Activated naive CD4-positive, alpha-beta T cell (primary cell): ENCODE measurements at places on chromosomes 7 and 10.

- DNase-seq = no peak
Measured at GRCh38 chr7:375321-375831, 85.4 kb downstream of the FOXL3 start.

DNA sequence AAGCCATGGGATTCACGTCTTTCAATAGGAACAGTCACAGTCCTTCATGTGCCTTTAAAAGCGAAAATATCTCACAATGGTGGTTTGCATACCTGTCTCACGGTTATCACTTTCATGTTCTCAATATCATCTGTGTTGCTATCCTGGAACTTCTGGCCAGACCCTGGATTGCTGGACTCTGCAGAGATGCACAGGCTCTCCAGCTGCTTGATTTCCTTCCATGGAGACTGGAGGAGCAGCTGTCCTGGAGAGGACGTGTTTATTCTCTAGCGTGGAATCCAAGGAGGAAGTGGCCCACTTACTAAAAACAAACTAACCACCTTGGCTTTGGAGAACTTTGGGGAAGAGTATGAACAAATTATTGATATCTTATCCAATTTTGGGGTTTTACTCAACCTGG is 16.5 kb downstream of the BTBD16 start:
- no peak for DNase-seq

GRCh38 chr7:110522061-110522760 is 568.7 kb upstream of the LRRN3 start:
- no peak for DNase-seq

DNA sequence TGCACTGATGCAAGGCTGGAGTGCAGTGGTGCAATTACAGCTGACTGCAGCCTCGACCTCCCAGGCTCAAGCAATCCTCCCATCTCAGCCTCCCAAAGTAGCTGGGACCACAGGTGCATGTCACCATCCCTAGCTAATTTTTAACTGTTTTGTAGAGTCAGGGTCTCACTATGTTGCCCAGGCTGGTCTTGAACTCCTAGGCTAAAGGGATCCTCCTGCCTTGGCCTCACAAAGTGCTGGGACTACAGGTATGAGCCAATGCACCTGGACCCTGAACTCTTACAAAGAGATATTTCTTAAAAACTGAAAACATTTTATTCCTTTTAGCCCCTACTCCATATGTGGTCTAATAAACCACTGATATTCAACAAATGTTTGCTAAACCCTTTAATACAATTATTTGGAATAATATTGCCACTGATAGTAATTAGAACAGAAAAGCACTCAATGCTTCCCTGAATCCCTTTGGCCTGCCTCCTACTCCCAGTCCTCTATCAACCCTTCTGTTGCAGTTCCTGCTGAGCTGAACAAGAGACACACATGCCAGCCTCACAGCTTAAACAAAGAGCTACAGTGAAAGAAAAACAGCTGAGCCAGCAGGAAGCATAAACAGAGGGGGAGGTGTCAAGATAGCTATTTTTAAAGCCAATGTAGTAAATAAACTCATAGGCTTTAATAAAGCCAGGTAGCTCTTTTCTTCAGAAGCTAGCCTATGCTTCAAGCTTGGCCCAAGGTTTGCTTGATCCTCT is 7.0 kb upstream of the GNAI1 start:
- DNase-seq = no peak

DNA sequence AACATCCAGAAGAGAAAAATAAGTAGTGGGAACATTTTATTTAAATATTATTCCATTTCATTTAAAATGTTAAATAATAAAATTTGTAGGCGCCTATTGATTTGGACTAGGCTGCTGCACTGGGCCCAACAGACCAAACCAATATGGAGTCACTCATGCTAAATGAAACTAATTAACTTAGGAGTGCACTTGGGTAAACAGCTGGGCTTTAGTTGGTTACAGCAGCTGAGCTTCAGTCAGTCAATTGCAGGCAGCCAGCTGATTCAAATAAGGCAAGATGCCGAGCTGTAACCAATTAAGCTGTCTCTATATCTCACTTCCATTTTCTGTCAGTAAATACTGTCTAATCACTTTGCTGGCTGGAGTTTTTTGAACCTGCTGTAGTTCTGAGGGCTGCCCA is 102.1 kb upstream of the WDR11 start:
- DNase-seq = no peak

DNA sequence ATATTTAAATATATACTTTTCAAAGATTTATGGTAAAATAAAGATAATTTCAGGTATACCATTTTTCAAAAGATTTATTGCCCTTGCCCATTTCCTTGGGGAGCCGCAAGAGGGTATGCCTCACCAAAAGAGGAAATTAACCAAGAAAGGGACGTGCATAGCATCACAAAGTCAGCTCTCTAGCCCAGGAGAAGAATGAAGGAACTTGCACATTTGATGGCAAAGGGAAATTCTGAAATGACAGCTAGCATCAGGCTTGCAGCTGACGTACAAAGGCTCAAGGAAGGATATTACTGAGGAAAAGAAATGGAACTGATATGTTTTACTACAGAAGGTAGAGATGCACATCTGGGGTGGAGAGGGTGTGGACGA is 93.6 kb upstream of the RSU1 start:
- DNase-seq = no peak

DNA sequence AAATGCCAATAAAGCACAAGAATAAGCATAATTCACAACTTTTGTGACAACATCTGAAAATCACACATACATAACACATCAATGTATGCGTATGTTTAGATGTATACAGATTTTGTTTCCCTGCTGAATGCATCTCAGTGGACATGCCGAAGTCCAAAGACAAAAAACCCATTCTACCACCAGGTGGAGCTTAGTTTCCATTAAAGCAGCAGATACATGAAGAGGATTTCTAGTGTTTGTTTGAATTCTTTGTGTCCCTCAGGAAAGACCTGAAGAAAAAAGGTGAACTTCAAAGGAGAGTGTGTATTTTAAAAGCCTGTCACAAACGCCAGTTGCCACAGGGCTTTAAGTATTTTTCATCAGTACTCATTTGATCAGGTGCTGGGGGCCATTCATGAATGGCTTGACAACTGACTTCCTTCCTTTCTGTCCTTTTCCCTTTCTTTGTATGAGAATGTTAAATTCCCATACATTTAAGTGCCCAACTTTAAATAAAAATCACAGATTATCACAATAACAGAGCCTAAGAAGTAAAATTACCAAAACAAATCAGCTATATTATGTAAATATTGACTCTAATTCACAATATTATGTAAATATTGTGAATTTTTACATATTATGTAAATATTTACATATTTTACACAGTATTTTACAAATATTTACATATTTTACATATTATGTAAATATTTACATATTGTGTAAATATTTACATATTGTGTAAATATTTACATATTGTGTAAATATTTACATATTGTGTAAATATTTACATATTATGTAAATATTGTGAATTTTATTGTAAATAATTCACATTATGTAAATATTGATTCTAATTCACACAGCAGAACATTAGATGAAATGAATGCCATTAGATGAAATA is 343.0 kb downstream of the CRPPA start:
- DNase-seq = no peak

DNA sequence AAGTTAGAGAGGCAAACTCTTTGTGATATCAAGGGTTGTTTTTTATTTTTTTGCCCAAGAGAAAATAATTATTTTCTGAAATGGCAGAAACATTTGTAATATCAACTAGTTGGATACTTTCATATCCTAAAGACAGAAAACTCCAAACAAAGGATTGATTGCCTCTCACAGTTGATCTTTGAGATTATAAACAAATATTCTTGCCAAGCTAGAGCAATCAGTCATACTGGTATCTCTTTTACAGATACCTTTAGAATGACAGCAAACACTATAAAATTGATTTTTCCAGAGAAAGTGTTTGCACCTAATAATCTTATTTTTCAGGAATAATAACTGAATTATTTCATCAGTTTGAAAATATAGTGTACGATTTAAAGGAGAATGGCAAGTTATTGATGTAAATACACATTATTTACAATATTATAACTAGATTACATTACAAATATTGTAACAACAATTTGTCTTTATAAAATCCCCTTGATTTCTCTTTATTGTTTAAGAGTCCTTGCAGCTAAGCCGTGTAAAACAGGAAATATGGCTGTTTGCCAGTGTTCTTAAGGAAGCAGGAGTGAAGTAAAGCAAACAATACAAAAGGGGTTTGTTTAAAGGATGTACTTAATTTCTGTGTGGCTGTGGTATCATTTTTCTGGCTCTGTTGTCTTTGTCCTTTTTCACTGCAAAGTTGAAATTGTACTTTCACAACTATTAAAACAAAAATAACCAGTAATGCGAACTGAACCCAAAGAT is 58.4 kb downstream of the MAPK8 start:
- DNase-seq = no peak

DNA sequence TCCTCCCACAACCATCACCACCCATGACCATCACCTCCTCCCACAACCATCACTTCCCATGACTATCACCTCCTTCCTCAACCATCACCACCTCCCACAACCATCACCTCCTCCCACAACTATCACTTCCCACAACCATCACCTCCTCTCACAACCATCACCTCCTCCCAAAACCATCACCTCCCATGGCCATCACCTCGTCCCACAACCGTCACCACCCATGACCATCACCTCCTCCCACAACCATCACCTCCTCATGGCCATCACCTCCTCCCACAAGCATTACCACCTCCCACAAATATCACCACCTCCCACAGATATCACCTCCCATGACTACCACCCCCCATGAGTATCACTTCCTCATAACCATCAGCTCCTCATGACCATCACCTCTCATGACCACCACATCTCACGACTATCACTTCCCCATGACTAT is 52.2 kb downstream of the PDGFA start:
- DNase-seq = no peak

- no peak for DNase-seq
Measured at GRCh38 chr10:86197166-86197790, 169.3 kb downstream of the GRID1 start.

- no peak for DNase-seq
Measured at GRCh38 chr7:155698633-155699032, 54.2 kb downstream of the RBM33 start.

- DNase-seq = no peak
Measured at GRCh38 chr10:29535012-29535777, 99.6 kb downstream of the SVIL start.

GRCh38 chr7:116584721-116585120 is 59.9 kb downstream of the CAV1 start:
- DNase-seq = no peak

DNA sequence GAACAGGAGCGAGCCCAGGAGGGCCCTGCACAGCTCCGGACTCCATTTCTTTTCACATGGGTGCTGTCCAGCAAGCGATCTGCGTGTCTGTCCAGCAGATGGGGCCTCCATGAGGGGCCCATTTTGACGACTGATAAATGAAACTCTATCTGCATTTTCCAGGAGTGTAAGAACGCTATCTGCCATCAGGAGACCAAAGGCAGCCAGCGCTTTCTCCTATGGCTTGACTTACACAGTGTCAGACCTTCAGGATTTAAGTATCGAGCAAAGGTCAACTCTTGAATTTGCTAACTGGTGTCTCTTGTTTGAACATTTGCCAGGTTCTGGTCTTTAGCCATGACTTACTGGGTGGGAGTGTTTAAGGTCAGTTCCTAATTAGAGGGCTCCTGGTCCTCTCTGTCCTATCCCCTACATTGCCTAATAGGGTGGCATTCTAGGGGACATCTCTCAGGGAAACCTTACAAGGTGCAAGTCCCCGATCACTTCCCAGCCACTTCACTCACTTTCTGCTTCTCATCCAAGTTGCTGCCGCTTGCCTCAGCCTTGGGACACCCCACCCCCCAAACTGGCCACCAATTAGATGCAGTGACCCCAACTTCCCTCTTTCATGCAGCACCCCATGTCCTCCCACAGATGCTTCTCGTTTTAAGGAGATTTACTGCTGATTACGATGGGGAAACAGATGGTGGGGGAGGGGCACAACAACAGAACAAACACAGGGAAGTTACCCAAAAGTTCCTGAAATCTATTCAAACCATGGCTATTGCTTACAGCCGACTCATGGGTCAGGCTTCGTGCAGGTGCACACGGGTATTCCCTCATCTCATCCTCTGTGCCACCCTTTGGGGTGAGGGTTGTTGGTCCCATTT is 20.0 kb downstream of the VSIR start:
- no peak for DNase-seq

DNA sequence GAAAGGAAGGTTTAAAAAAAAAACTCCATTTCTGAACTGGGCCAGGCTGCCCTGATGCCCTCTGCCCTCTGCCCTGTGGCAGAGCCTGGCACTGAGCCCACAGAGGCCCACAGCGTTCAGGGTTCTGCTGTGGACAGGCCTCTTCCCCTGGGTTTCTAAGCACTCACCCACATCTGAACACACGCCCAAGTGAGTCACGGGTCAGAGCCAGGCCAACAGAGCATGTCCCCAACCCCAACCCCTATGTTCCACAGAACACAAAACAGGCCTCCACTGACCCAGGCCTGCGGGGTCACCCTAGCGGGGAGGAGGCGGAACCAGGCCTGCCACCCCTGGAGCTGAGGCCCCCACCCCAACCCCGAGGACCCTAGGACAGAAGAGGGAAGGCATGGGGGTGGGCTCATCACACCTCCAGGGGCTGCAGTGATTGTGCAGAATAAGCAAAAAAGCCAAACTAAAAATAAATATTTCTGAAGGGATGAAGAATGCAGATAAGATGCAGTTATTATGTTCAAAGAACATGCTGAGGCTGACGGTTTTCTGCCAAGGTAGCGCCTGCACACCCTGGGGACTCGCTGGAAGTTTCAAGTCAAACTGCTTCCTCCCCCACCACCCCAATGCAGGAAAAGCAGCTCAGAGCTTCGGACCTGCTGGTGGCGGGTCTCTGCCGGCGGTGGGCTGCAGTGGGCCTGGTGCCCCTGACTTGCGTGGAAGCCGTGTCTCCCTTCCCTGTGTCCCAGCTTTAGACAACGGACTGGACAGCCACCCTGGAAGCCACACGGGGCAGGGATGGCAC is 5.4 kb downstream of the WDR86 start:
- DNase-seq = no peak

DNA sequence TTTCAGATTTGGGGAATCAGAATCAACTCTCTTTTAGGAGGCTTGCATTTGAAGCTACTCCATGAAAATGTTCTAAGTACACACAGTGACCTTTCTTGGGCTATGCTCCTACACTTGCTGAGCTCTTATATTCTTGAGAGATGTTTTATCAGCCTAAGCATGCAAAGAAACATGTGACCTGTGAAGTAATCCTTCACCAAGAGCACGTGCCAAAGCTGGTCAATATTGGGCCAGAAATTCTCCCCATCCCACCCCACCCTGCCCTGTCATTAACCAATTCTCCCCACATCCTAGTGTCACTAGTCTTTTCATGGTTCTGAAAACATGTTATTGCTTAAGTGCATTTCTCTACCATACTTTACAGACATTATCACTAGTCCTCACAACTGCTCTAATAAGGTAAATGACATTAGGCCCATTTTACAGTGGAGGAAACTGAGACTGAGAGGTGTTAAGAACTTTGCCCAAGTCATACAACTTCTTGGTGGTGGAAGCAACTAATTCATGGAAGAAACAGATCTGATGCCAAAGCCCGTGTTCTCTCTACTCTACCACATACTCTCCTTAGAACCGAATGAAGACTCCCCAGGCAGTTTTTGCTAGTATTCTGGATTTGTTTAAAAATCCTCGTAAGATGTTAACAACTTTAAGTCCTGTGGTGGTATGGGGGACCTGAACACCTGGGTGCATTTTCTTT is 200.6 kb downstream of the PTEN start:
- no peak for DNase-seq

GRCh38 chr7:150412518-150413488 is 33.7 kb downstream of the ZNF775 start:
- no peak for DNase-seq
